ENCODE measurements at places on chromosomes 6 and 20. TPM values are rescaled to one million over a fixed set of nuclear protein-coding genes. Genes with fewer than 3 reads are reported as not detected.
A peak's percentile ranks its signal among the peaks of the same experiment; 100 is the strongest.

The SRMS gene
- polyA plus RNA-seq, result 0.06 TPM

The SPDEF gene
- 4.6 TPM for polyA plus RNA-seq

The CASP8AP2 gene
- 4.3 TPM for polyA plus RNA-seq

The RHAG gene
- polyA plus RNA-seq, result 0.03 TPM

DNA sequence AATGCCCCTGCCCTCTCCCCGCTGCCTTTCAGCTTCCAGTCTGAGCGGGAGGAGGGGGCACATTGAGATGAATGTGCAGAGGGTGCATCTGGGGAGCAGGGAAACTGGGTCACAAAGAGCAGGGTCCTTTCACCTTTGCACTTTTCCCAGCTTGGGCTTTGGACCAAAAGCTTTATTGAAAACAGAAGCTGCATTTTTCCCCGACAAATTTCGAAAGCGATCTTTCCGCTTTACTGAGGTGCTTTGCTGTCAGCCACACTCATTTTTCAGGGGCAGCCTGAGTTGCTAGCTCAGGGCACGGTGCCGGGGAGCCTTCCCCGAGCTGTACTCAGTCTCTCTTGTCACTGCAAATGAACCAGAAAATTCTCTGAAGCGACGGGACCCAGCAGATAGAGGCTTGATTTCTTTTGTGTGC is 283.7 kb upstream of the SOX4 start:
- DNase-seq, result no peak

- no peak for DNase-seq
These were observed 161.7 kb downstream of the SYCP2 start for GRCh38 chr20:59771506-59772372.

DNA sequence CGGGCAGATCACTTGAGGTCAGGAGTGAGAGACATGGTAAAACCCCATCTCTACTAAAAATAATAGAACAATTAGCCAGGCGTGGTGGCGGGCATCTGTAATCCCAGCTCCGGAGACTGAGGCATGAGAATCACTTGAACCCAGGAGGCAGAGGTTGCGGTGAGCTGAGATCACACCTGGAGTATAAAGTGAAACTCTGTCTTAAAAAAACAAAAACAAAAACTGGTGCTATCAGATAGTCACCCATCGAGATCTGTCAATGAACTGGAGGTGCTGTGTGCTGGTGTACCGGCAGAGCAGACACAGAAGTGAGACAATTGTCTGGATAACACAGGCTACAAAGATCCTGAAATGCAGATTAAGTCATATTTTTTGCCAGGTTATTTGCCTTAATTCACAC is 24.7 kb downstream of the CTCFL start:
- DNase-seq, result no peak

- no peak for DNase-seq
These were observed 357.9 kb downstream of the FARS2 start for GRCh38 chr6:5619249-5619648.

DNA sequence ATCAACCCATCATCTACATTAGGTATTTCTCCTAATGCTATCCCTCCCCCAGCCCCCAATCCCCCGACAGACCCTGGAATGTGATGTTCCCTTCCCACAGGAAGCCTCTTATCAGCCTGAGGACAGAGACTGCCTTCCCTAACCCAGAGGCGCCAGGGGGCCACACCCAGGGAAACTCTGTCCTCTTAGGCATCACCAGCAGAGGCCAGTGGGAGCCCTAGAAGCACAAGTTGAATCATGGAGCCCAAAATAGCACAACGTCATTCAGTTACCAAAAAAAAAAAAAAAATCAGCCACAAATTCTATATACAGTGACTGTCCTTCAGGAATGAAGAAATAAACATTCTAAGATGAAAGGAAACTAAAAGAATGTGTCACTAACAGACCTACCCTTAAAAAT is 625.7 kb downstream of the TFAP2A start:
- no peak for DNase-seq

DNA sequence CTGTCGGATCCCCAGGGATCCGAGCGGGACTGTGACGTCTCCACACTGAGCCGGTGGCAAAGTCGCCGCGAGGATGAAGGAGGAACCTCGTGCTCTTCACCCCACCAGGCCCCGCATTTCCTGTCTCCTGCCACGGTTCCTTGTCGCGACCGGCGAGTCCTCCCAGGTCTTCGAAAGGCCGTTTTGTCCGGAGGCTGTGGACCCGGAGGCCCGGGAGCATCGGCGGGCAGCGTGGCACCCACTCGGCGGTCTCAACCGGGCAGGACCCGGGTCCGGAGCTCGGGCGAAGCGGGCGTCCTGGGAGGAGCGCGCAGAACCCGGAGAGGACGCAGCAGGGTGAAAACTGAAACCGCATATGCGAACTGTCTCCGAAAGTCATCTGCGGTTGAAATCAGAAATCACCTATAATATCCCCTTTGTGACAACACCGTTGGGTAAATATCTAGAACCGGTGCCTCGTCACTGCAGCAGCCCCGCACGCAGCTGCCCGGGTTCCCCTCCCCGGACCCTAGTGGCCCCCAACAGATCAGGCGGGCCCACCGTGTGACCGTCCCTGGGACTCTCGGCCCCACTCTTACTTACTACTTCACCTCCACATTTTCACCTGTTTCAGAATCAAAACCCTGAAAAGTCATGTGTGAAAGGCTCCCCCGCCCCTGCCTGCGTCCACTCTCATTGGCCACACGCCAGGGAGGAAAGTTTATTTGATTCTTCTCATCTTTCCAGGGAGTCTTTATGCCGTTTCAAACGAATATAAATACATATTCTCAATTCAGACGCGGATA is 3.1 kb upstream of the ULBP2 start:
- peak; percentile 45 for DNase-seq

DNA sequence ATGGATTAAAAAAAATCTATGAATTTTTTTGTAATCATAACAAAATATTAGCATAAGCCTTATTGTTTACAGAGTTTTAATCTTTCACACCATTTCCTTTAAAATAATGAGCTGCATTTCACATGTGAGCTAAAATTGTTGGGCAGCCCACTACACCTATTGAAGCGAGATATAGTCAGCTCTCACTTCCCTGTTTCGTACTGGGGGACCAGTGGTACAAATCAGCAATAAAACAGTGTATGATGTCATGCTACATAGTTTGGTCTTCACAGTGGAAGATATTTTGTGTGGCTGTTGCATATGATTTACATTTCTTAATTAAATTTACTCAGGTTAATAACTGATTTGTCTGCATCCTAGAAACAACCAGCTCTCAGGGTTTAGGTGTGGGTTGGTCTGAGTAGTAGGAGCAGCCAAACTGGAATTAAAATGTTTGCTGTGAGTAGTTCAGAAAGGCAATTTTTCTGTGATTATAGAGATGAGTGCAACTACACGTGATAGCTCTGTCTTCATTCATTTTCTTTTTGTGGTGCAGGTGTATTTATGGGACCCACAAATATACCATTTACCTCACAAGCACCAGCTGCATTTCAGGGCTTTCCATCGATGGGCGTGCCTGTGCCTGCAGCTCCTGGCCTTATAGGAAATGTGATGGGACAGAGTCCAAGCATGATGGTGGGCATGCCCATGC is 99.3 kb downstream of the B3GAT2 start:
- no peak for DNase-seq

GRCh38 chr6:110859335-110859792 is 15.2 kb upstream of the AMD1 start:
- no peak for DNase-seq

DNA sequence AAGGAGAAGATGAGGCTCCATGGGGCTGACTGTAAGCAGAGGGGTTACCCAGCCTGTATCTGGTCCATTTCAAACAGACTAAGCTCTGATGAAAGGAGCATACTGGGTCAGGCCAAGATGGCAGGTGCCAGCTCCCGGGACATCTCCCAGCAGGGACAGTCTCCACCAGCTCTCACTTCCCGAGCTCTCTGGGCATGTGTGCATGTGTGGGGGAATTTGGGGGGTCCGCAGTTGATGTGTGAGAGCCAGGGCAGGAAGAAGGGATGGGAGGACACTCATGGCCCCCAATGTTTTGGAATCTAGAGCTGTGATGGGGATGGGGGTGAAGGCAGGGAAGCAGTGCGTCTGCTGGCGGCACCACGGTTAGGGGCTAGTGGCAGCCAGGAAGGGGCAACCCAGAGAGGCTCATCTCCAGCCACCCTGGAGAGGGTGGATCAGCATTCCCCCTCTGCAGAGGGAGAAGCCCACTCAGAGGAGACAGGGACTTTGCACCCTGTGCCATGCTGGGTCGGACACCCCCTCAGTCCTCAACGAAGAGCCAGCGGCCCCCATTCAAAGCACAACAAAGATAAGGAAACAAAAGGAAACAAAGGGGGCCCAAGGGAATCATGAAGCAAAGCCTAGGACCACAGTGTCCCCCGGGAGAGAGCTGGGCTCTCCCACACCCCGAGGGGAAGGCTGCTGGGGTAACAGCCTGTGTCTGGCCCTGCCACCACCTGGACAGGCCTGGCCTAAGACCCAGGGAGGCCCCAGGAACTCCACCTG is 52.4 kb downstream of the DSTN start:
- DNase-seq, result no peak
